ENCODE measurements at places on chromosomes 13 and 19. TPM values are rescaled to one million over a fixed set of nuclear protein-coding genes. Genes with fewer than 3 reads are reported as not detected.

Gene TINCR
- total RNA-seq = 0.41 TPM

Gene CRX
- not detected for total RNA-seq

Gene FXYD1
- not detected for total RNA-seq

Gene KIR3DL1
- not detected for total RNA-seq

Gene ZNF471
- 12.6 TPM for total RNA-seq

Gene ZNF723
- not detected for total RNA-seq

Gene CFAP97D2
- not detected for total RNA-seq

Gene GARIN5A
- 2.0 TPM for total RNA-seq

Gene ETV2
- total RNA-seq = 0.82 TPM

Gene ZNF560
- total RNA-seq = 0.41 TPM

Gene ADGRE3
- not detected for total RNA-seq

Gene C5AR2
- under 0.01 TPM for total RNA-seq
